ENCODE measurements at places on chromosomes 3 and 15. TPM values are rescaled to one million over a fixed set of nuclear protein-coding genes. Genes with fewer than 3 reads are reported as not detected.

The PRKCD gene
- total RNA-seq, result 30.1 TPM

The ST3GAL6 gene
- total RNA-seq, result 5.4 TPM

The ARHGAP31 gene
- total RNA-seq, result 0.48 TPM

The CNTN3 gene
- total RNA-seq, result not detected

The FAH gene
- total RNA-seq, result 53.9 TPM

The CDCP1 gene
- total RNA-seq, result 75.7 TPM

The C3orf22 gene
- not detected for total RNA-seq

The AP3B2 gene
- not detected for total RNA-seq

The MYZAP gene
- total RNA-seq, result 5.9 TPM

The RARRES1 gene
- 20.5 TPM for total RNA-seq

The FGF7 gene
- total RNA-seq, result not detected

The TRPM1 gene
- total RNA-seq, result not detected

The NOX5 gene
- 1.5 TPM for total RNA-seq

The HTR3E gene
- total RNA-seq, result not detected

The SLC9A9 gene
- total RNA-seq, result 1.7 TPM

The ERICH6 gene
- total RNA-seq, result not detected

The SKOR1 gene
- total RNA-seq, result 0.13 TPM

The DUOX1 gene
- total RNA-seq, result 0.08 TPM

The PLAAT1 gene
- not detected for total RNA-seq

The DNAJC13 gene
- 56.6 TPM for total RNA-seq

The GABRA5 gene
- total RNA-seq, result not detected

The CLSTN2 gene
- total RNA-seq, result not detected

The RHCG gene
- total RNA-seq, result 0.60 TPM

The LHFPL4 gene
- total RNA-seq, result not detected

The SEMA3G gene
- total RNA-seq, result 1.4 TPM

The DAZL gene
- not detected for total RNA-seq

The SERINC4 gene
- 0.46 TPM for total RNA-seq

The ARHGAP11A gene
- total RNA-seq, result 91.6 TPM

The PLCB2 gene
- 1.6 TPM for total RNA-seq

The SCAANT1 gene
- not detected for total RNA-seq

The IL1RAP gene
- 13.3 TPM for total RNA-seq

The PLXNA1 gene
- total RNA-seq, result 83.1 TPM

The MCTP2 gene
- total RNA-seq, result 5.7 TPM

The UROC1 gene
- total RNA-seq, result not detected

The GPR15 gene
- not detected for total RNA-seq

The PLD1 gene
- 32.5 TPM for total RNA-seq

The HCLS1 gene
- 2.6 TPM for total RNA-seq

The RTP4 gene
- total RNA-seq, result 0.90 TPM

The CNTN4 gene
- total RNA-seq, result not detected

The UPK1B gene
- total RNA-seq, result not detected

The PPIB gene
- 345 TPM for total RNA-seq

The NKTR gene
- total RNA-seq, result 66.0 TPM

The ATP13A5 gene
- total RNA-seq, result not detected

The ZNF501 gene
- total RNA-seq, result 3.9 TPM

The GASK1A gene
- not detected for total RNA-seq

The BFSP2 gene
- not detected for total RNA-seq

The INTS14 gene
- total RNA-seq, result 53.7 TPM

The TRH gene
- total RNA-seq, result not detected

The ANKUB1 gene
- total RNA-seq, result not detected

The CALML4 gene
- 10.9 TPM for total RNA-seq

The NANOGP8 gene
- not detected for total RNA-seq

The ATXN7 gene
- 27.7 TPM for total RNA-seq

The PTX3 gene
- 0.59 TPM for total RNA-seq

The FLNB gene
- 361 TPM for total RNA-seq

The TLR9 gene
- total RNA-seq, result 0.30 TPM

The FMN1 gene
- 19.6 TPM for total RNA-seq

The TRIM71 gene
- total RNA-seq, result not detected

The MUSTN1 gene
- total RNA-seq, result not detected

The ADAMTS7 gene
- total RNA-seq, result 1.3 TPM
